ENCODE measurements at places on chromosomes 1 and 21.

GRCh38 chr1:203440771-203441170, 34.8 kb upstream of the PRELP start:
- DNase-seq, result no peak

DNA sequence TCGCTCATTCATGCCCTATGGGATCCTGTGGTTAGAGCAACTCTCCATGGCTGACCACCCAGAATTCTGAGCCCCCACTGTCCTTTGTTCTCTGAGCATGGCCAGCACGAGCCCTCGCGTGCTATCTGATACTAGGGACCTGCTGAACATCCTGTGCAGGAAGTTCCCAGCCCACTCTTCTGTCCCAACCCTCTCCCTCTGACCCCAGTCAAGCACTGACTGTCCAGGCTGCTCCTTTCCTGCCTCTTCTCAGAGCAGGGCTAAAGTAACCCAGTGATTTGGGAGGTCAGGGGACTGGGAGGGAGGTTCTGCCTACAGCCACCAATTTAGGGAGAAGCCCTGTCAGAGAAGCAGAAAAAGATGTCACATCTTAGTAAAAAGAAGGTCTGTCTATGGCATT, 21.2 kb downstream of the CYP4B1 start:
- DNase-seq, result no peak

GRCh38 chr1:226061068-226061840, 1.3 kb upstream of the H3-3A start:
- DNase-seq, result no peak

- DNase-seq, result no peak
Measured at GRCh38 chr1:77697441-77697840, 15.0 kb upstream of the ZZZ3 start.

GRCh38 chr1:39130325-39130724, 74.2 kb upstream of the MACF1 start:
- DNase-seq, result no peak

- DNase-seq, result peak; percentile 74
Measured at GRCh38 chr1:50969611-50970508, at the start of gene CDKN2C. Gene CDKN2C, plus strand, starts transcription at chr1:50970245. Its CDS starts 124 bp downstream, at chr1:50970369.

DNA sequence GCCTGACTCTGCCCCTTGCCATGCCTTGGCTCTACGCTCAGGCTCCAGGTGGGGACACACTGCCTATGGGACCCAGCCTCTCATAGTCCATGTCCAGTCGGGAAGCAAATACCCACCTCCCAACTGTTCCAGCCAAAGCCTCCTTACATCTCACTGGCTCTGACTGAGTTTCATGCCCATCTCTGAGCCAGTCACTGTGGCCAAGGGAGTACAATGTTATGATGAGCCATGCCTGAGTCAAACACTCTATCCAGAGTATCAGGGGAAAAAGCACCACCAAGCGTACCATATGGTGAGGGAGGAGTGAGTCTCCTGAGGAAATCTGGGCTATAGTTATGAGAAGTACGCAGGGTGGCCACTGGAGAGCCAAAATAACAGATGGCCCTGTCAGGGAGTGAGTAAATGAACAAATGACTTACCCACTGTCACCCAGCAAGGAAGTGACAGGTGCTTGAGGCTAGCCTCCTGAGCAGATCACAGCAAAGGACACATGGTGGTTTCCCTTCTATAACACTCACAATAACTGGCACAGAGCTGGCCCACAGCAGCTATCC, 236.6 kb upstream of the GJB5 start:
- DNase-seq, result no peak

GRCh38 chr1:166693673-166694297, 145.5 kb upstream of the POGK start:
- no peak for DNase-seq

DNA sequence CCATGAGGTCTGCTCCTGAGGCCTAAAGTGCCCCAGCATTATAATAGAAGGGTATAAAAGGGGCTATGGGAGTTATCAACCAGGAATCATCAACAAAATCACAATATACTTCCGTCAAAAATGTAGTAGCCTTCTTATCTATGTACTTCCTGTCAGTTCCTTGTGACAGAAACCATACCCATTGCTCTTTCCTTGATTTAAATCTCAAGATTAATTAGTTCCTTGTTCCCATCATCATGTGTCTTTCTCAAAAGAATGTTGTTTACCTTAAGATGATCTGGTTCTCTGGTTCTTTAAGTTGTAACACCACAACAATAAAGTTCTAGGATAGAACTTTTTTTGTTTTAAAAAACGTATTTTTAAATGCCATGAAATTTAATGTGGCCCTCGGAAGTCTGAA, 833.3 kb downstream of the LTN1 start:
- DNase-seq, result no peak

DNA sequence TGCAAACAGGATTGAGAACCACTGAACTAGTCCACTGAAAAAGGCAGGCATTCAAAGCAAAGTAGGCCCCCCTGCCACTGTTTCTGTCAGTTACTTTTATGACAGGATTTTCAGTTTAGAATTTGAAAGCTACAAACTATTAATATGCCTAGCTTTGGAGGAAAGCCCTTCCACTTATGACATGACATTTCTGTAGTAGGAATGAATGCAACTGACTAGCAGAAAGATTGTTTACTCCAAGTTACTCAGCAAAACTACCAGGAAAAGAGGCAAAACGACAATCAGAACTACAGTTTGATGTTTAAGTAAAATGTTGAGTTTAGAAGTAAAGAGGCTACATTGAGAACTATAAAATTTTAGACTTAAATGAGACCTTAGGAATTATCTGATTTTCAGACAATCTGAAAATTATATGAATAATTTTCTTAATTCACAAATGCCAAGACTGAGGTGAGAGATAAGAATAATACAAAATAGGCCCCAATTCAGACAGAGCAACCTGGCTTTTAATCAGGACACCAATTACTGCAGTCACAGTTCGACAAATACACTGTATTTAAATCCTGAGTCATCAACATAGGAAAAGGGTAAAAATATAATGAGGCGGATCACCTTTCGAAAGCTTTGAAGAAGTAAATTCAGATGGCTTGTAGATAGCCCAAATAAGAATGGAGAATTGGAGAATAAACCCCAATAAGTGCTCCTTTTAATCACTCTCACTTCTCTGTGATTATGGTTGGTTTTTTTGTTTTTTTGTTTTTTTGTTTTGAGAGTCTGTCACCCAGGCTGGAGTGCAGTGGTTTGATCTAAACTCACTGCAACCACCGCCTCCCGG, 2.2 kb downstream of the PRKAB2 start:
- no peak for DNase-seq

GRCh38 chr1:184747089-184747955, 7.3 kb downstream of the EDEM3 start:
- DNase-seq, result no peak

DNA sequence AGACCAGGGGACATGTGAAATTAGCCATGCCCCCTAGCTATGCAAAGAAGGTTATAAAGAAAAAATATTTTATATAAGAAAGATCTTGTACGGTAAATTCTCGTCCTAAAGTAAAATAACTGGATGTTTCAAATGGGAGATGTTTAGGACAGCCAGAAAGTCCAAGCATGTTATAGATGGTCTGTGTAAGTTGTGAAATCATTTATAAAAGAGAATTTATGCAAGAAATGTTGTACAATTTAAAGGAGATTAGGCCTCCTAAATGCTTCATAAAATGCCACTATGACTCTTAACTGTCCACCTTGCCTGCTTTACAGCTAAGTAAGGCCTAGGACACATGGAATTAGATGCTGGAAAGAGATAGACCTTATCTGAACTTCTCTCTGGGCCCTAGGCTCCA, 118.1 kb upstream of the POGK start:
- DNase-seq, result no peak

- DNase-seq, result no peak
Measured at GRCh38 chr1:201933840-201934430, 12.4 kb downstream of the LMOD1 start.

DNA sequence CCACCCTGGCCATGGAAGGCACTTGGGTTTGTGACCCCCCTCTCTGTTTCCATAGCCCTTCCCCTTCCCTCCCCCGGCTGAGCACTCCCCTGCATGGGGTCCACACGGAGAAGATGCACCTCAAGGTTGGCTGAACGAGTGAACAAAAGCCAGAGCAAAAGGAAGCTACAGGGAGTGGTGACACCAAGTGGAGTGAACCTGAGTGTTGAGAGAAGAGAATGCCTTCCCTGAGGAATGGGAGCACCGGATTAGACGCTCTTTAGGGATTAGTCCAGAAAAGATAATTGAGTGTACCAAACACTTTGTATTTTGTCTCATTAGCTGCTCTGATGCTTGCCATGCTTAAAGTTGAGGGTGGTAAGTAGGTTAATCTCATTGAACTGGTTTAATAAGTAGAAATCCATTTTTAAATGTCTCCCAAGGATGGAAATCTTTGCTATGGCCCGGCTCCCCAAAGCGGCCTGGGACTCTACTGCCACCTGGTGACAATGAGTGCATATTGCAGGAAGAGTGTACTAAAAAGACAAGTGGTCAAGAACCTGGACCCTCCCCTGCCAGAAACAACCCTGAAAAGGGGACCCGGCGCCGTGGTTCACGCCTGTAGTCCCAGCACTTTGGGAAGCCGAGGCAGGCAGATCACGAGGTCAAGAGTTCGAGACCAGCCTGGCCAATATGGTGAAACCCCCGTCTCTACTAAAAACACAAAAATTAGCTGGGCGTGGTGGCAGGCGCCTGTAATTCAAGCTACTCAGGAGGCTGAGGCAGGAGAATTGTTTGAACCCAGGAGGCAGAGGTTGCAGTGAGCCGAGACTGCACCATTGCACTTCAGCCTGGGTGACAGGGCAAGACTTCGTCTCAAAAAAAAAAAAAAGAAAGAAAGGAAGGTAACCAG, 150.6 kb upstream of the ZC3H12A start:
- DNase-seq, result peak; percentile 15

- DNase-seq, result no peak
Measured at GRCh38 chr1:80003250-80003649, 996.7 kb upstream of the ADGRL4 start.

Measured in CD4-positive, alpha-beta T cell treated with Interleukin-17A for 1 hour (primary cell).